ENCODE measurements at places on chromosomes 13 and 19. TPM values are rescaled to one million over a fixed set of nuclear protein-coding genes. Genes with fewer than 3 reads are reported as not detected.

DNA sequence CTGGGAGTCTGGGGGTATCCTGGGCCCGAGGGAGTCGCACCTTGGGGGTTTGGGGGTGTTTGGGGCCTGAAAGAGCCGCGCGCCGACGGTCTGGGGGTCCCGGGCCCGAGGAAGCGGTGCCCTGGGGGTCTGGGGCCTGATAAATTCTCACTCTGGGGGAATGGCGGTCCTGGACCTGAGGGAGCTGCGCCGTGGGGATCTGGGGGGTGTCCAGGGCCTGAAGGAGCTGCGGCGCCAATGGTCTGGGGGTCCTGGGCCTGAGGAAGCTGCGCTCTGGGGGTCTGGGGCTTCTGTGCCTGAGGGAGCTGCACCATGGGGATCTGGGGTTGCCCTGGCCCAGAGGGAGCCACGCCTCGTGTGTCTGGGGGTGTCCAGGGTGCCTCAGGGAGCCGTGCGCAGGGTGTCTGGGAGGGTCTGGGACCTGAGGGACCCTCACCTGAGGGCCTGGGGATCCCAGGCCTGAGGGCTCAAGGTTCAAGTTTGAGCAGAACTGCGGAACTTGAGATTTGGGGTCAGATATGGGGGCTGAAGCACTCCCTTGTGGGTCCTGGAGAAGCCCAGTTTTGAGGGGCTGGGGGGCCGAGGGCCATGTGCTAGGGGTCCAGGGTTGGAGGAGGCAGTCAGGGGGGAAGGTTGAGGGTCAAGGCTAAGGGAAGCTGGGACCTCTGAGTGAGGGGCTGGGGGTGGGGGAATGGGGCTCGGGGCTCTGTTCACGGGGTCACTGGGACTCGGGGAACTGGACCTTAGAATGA lies 1.1 kb downstream of the HDGFL2 start:
- DNase-seq, result no peak

DNA sequence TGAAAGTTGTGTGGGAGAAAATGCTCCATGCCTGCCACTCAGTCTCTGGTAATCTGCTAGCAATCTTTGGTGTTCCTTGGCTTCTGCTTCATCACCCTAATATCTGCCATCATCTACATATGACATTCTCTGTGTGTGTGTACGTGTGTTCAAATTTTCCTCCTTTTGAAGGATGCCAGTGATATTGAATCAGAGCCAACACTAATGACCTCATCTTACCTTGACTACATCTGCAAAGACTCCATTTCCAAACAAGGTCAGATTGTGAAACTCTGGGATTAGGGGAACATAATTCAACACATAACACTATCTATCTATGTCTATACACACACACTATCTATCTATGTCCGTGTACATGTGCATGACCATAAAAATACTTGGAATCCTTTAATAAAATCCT lies 81.4 kb upstream of the IRS2 start:
- DNase-seq, result no peak

DNA sequence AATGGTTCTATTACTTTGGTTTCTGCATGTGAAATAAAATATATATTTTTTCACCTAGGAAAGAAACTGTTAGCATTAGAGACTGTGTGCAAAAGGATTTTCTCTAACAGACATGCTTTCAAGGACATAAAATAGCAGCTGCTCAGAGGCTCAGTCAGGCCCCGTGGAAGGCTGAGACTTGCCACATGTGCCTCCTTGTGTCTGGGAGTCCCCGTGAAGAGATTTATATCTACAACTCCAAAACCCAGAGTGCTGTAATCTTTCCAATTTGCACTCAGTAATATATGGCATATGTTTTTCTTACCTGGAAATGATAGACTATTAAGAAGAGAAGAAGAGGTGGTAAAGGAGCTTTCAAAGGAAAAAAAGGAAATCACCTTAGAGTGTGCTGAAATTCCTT lies 371.6 kb upstream of the OBI1 start:
- no peak for DNase-seq

- no peak for DNase-seq
Observed at GRCh38 chr19:56314018-56314380, 640 bp downstream of the ZSCAN5A start.

DNA sequence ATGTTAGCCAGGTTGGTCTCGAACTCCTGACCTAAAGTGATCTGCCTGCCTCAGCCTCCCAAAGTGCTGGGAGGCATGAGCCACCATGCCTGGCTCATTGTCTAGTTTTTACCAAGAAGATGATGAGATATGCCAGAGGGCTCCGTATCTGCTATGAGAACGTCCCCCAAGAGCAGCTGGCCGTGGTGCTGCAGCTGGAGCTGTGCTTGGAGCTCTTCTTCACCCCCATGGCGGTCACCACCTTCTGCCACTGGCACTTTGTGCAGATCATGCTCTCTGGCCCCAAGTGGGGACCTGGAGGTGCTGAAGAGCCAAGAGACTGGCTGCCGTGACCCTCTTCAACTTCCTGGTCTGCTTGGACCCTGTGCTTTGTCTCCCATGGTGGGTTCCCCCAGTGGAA lies 36.8 kb downstream of the GPR42 start:
- no peak for DNase-seq

DNA sequence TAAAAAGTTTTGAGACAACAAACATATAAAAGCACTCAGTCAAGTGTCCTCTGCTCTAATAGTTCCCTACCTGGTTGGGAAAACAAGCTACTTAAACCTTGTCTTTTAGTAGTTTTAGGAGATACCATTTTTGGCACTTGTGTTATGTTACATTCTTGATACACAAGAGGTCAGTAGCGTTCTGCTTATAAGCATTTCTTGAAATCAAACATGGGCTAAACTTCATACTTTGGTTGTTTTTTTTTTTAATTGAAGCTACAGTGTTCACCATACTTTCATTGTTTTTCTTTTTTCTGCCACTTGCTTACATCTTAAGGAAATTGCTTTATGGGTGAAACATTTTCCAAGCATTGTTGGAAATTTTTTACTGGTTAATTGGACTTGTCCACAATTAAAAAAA lies 12.9 kb downstream of the NHLRC3 start:
- DNase-seq, result no peak

DNA sequence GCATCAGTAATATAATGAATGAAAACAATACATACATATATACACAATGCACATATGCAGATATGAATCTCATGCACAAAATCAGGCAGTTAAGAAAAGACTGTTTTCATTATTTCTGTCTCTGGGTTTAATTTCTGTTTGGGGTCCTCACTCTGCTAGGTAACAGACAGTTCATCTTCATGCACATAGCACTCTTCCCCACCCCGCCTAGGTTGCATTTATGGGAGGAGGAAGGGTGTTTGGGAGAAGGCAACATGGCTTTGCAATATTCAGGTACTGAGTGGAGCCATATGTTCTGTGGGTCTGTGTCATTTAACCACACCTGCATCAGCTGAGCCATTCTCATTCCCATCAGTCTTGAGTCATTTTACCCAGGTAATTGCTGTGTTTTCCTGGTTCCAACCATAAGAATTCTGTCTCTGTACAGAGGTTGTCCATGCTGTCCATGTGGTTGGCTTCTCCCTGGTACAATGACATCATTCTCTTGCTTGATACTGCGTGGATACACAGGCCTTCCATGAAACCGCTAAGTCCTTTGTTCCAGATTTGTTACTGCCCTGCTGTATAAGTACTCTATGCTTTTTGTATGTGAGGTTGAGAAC lies 45.3 kb downstream of the RFC3 start:
- no peak for DNase-seq

- no peak for DNase-seq
Observed at GRCh38 chr13:97896446-97896845, 57.0 kb upstream of the IPO5 start.

GRCh38 chr19:2611483-2612464 lies 90.7 kb downstream of the GNG7 start:
- no peak for DNase-seq

GRCh38 chr19:35882114-35882832 lies 13.9 kb downstream of the APLP1 start:
- no peak for DNase-seq

GRCh38 chr19:6533000-6533328 lies 2.1 kb downstream of the TNFSF9 start:
- DNase-seq, result peak; percentile 55

DNA sequence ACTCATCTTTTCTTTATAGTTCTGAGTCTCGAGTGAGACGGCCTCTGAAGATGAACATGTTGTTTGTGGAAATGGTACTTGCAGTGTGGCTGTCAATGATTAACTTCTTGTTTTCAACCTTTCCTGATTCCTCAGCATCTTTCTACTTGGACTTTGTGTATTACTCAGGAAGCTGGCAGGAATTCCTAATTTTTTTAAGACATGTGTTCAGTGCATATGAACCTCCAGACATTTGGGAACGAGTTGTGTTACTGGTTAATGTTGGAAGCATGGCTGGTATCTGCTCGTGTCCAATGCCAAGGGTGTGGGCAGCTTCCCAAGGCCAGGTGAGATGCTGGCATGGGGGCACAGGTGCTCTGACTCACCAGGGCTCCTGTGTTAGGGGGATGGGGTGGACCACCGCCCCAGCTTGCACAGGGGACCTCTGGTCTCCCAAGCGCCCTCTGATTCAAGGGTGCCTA lies 61.1 kb upstream of the MCF2L start:
- DNase-seq, result no peak

- no peak for DNase-seq
Observed at GRCh38 chr19:42251572-42252358, 3.2 kb downstream of the ERF start.

GRCh38 chr19:54387991-54388801 lies 23.5 kb upstream of the LAIR1 start:
- DNase-seq, result no peak

- DNase-seq, result peak; percentile 58
Observed at GRCh38 chr13:68261105-68261504, 1031.0 kb upstream of the PCDH9 start.

- no peak for DNase-seq
Observed at GRCh38 chr13:24276306-24276705, 33.1 kb upstream of the C1QTNF9 start.

DNA sequence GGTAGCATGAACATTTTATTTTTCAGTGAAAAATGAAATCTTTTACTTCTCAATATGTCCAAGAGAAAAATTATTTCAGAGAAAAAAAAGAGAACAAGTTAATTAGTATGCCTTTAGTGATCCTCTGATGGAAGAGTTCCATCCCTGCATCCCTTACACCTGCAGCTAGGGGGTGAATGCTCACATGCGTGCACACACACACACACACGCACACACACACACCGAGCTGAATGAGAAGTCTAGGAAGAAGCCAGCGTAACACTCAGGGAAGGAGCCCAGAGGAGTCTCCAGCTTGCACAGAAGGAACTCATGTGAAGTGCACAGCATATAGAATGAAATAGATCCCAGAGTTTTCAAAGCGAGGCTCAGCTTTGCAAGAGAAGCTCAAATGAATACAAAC lies 510.5 kb downstream of the IRS2 start:
- peak; percentile 51 for DNase-seq

GRCh38 chr19:28633319-28634018 lies 579.5 kb downstream of the UQCRFS1 start:
- DNase-seq, result peak; percentile 81

DNA sequence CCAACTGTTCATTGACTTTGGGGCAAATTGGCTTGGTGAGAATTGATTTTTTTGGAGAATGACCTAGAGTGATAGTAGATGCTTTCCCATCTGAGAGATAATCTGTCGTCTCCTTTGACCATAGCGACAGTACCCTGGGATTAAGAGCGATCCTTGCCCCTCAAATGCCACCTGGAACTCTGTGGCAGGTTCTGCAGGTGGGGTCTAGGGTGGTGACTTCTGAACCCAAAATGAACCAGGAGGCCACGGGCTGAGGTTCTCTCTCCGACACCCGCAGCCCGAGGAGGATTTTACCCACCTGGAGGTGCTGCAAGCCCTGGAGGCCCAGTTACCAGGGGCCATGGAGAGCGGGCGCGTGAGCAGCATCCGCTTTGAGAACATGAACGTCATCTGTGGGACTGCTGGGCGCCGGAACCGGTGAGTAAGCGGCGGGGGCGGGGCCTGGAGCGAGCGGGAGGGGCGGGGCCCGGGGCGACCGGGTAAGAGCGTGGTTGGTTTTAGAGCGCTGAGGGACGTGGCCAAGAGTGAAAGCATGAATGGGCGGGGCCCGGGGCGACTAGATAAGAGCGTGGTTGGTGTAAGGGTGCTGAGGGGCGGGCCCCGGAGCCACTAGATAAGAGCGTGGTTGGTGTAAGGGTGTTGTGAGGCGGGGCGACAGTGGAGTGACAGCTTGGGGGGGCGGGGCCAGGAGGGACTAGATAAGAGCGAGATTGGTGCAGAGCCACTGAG lies 8.6 kb downstream of the C19orf81 start:
- DNase-seq, result peak; percentile 100

DNA sequence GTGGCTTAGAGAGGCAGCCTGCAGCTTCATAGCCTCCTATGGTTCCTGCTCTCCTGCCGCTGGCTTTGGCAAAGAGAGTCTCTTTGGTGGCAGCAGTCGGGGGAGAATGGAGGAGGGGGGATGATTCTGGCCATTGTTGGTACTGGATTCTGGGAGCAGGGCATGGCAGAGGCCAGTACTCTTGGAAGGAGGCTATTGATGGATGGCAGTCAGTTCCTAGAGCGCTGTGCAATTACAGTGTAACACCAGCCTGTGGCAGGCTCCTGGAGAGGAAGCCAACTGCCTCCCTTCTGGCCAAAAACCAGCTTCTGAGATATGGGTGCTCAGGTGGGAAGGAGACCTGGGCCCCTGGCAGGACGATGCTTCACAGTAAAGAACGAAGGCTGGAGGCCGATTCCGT lies 47.9 kb upstream of the TMTC4 start:
- peak; percentile 51 for DNase-seq

DNA sequence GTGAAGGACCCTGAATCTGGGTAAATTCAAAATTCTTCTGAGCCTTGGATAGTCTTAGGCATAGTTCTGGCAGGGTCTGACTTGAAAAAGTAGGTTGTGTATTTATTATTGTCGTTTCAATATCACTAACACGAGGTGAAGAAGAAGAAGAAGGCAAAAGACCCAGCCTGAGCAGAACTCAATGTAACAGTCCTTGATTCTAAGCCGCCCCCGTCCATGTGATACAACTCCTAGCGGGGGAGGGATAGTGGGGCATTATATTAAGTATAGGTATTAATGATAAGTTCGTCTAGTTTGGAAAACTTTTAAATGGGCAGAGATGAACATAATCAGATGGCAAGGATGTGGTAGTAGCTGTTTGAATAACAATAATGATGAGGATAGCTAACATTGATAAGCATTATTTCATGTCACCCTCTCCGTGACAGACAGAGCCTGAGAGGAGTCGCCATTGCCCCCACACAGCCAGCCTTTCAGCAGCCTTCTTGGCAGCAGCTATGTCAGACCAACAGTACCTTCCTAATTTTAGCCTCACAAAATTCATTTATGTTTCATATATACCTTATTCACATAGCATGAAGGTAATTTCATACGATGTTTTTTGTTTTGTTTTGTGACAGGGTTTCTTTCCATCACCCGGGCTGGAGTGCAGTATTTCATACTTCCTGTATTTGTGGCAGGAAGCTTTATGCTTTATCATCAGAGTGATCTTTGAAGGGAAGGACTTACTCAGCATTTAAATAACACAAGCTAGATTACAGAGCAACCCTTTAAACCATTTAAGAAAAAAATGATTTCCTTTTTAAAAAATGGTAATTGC lies 64.4 kb upstream of the NPAS1 start:
- DNase-seq, result no peak

Gene SIGLEC12
- not detected for total RNA-seq

Gene EHD2
- 19.7 TPM for total RNA-seq

Gene ENOX1
- total RNA-seq, result 0.09 TPM

Gene INSL3
- total RNA-seq, result 0.63 TPM

Gene TUBA3C
- total RNA-seq, result not detected

Gene IQCN
- 0.48 TPM for total RNA-seq
